ENCODE measurements at places on chromosomes 1 and 21.

- no peak for DNase-seq
Measured at GRCh38 chr1:166884040-166884642, 8.1 kb upstream of the TADA1 start.

DNA sequence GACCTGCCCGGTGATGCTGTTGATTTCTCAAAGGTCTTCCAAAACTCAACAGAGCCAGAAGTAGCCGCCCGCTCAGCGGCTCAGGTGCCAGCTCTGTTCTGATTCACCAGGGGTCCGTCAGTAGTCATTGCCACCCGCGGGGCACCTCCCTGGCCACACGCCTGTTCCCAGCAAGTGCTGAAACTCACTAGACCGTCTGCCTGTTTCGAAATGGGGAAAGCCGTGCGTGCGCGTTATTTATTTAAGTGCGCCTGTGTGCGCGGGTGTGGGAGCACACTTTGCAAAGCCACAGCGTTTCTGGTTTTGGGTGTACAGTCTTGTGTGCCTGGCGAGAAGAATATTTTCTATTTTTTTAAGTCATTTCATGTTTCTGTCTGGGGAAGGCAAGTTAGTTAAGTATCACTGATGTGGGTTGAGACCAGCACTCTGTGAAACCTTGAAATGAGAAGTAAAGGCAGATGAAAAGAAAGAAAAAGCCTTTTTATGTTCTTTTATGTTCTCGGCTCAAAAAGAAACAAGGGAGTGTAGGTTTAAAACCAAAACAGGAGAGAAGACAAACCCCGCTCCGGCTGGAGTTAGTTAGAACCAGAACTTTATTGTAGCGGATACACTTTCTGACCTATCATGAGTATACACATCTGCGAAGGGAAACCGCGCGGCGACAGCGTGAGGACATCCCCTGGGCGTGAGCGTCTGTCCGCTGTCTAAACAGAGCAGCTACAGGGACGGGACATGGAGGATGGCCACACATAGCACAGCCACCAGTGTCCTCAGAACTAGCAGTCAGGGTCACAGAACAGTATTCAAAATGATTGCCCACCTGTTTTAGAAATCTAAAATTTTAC, 77.1 kb downstream of the PIK3CD start:
- DNase-seq: no peak

- DNase-seq: no peak
Measured at GRCh38 chr1:41655632-41656031, 171.1 kb upstream of the EDN2 start.

DNA sequence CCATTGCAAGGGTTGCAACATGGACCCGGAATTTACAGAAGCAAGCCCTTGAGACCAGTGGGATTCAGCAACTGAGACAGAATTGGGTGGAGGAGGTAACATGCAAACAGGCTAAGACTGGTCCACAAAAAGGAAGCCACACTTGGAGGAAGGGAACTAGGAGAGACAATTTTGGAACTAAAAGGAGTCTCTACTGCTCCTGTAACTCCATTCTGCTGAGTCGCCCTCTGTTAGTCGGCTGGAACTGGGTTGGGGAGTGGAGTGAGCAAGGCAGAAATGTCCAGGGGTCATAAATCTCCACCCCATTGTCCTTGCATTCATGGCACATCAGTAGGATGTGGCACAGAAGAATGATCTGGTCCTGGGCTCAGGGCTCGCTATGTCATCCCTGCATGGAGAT, 5.1 kb downstream of the LAMB3 start:
- DNase-seq: no peak
